ENCODE measurements at places on chromosomes 2 and 18.

- no peak for DNase-seq
Measured at GRCh38 chr2:194104687-194105086, 1552.3 kb upstream of the SLC39A10 start.

GRCh38 chr2:98521266-98521665 is 76.6 kb downstream of the INPP4A start:
- DNase-seq = no peak

- DNase-seq = no peak
Measured at GRCh38 chr2:241551998-241552737, 6.4 kb upstream of the BOK start.

GRCh38 chr2:230600285-230600684 is 112.4 kb upstream of the CAB39 start:
- peak; percentile 29 for DNase-seq

DNA sequence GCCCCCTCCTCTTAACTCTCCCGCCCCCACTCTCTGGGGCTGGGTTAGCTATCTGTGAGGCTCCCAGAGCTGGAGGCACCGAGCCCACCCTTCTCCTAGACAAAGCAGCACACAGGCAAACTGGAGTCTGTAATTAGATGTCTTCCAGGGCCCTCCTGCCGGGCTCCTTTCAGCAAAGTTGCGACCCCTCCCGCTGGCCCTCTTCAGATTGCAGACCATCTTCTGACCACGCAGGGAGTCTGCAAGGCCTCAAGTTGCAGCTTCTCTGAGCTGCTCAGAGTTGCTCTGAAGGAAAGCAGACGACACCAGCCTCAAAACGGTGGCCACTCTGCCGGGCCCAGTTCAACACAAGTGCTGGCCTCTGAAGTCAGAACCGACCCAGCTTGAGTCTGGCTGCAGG is 228.4 kb upstream of the COPS8 start:
- DNase-seq = no peak

- DNase-seq = no peak
Measured at GRCh38 chr2:152542995-152543481, 174.2 kb downstream of the PRPF40A start.

- no peak for DNase-seq
Measured at GRCh38 chr2:234873828-234874173, 78.0 kb upstream of the SH3BP4 start.

GRCh38 chr2:35819033-35819432 is 536.5 kb upstream of the CRIM1 start:
- DNase-seq = no peak

DNA sequence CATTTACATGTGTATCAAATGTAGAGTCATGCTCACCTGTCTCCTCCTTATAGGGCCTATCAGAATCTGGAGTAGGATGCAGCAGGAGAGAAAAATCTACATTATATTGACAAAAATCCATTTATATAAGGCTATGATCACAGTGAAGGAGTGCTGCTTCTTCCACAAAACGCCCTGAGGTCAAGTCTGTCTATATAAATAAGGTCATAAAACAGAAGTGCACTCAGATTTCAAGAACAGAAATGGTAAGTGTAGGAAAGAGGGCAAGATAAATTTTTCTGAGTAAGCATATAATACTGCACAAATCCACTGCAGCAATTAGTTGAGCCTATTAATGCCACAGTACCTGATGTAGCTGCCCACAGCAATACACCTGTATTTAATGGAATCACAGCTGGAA is 51.8 kb downstream of the COL5A2 start:
- DNase-seq = no peak

- no peak for DNase-seq
Measured at GRCh38 chr18:48785091-48785614, 165.6 kb downstream of the SMAD7 start.

DNA sequence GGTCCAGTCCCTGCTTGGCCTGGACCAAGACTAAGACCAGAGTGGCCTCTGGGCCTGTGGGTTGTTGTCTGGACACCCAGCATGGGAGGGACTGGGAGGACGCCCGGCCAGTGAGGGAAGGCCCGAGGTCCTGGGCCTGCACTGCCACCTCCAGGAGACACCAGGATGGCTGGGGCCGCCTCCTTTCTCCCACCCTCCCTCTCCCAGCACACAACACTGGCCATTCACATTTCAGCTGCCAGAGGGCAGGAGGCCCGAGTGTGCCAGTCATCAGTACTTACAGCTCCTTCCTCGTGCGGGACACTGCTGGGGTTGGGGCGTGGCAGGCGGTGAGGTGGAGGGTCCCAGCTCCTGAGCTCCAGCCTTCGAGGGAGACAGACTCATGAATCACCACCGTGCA is 133.5 kb downstream of the ASB1 start:
- no peak for DNase-seq

DNA sequence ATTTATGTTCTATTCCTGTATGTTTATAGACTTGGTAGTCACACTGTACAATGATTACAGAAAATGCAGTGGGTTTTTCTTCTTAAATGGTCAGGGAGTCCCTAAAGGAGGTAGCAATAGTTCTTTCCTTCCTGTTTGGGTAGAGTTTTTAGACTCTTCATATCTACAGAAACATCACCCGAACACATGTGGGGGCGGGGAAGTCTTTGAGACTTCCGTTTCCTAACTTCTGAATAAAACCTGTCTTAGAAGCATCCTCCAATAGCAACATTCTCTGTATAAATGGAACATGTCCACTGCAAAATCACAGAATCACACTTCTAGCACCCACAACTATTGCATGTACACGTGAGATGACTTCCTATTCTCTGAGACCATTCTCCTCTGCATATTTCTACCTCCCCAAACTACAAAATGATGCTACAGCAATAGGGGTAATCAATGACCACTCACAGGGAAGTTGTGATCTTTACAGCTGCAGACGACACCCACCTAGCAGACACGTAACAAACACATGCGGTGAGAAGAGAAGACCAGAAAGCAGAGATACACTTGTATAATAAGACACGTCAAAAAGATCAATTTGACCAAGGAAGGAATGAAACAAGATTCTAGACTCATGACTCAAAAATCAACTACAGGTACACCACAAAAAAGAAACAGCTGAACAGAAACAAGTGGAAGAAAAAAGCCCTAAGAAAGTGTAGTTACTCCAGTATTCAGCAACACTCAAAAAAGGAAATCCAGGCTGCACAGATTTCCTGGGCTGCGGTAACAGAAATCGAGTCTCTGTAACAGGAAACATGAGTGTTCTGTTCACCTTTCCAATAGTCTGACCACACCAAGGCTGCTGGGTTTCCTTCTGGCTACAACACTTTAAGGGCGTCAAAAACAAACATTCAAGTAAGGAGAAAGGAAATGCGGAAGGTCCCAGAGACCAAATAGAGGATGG is 120.4 kb downstream of the ZNF516 start:
- no peak for DNase-seq

DNA sequence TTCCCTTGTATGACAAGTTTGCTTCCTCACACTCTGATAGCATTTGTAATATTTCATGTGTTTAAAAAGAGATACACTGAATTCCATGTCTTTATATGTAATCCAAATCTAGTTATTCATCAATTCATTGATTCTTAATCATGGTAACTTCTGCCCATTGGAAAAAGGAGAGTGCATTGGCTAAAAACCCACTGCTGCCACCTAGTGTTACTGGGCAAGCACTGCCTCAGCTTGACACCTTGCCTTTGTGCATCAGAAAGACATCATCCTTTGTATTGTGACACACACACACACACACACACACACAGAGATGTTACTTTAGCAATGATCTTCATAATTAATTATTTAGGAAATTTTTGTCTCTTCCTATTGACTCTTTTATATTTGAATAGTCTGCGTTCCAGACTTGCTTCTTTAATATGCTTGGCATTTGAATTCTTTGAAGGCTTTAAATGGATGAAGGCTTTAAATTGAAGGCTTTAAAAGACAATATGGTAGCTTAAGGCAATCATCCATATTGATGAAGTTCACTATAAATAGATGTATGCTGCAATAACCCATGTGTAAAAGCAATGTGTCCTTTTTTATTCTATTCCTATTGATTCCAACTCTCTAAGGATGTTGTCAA is 414.2 kb upstream of the CHST9 start:
- no peak for DNase-seq

- no peak for DNase-seq
Measured at GRCh38 chr18:75065251-75066000, 143.5 kb downstream of the PTGR3 start.

DNA sequence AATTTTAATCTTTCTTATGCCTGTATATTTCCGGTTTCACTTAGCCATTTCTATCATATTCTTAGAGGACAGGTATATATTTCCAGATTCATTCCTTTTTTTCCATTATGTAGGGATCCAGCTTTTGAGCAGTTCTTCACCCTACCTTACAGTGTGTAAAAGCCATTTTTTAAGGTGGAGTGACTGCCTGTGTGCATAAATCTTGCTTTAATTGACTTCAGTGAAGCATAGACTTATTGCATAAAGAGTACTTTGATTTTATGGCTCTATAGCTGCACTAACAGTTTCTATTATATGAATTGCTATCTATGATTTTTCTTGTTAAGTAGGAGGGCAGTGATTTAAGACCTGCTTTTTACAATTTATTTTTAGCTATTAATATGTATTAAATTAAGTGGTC is 132.6 kb downstream of the NYAP2 start:
- no peak for DNase-seq

- DNase-seq = no peak
Measured at GRCh38 chr18:74980669-74981068, 228.3 kb downstream of the PTGR3 start.

DNA sequence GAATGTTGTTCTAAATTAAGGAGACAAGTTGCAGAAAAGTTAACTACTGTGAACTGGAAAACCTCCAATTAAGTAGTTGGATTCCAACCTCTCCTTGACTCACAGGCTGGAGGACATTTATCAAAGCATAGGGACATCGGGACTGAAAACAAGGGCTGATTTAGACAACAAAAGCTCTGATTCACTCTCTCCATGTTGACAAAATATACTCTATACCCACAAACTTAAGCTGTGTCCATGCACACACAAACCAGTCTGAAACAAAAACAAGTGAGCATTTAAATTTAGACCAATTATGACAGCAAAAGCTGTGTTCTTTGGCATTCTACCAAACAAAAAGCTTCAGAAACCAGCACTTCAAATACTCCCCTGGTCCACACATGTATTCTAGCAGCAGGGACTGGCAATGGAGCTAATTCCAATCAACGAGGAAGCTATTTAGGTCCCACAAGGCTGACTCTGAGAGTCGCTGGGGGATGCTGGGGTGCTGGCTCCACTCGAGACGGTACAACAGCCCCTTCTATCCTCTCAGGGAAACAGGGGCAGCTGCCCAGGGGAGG is 71.4 kb downstream of the NXPH2 start:
- no peak for DNase-seq

DNA sequence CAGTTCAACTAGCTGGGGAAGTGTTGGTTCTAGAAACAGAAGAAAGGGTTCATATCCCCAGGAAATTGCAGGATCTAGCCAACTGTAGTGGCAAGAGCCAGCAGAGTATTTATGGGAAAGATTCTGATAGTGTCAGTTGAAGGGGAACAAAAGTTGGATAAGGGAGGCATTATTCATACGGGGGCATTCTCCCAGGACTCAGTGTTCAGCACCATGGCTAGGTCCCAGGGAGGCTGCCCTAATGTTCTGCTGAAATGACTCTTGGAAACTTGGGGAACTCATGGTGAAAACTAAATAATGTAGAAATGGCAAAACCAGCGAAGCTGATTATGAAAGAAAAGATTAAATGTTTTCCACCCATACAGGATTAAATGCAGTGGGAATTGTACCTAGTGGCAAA is 543.7 kb downstream of the TRIB2 start:
- no peak for DNase-seq

GRCh38 chr18:32219431-32220018 is 29.7 kb downstream of the MEP1B start:
- DNase-seq = no peak

DNA sequence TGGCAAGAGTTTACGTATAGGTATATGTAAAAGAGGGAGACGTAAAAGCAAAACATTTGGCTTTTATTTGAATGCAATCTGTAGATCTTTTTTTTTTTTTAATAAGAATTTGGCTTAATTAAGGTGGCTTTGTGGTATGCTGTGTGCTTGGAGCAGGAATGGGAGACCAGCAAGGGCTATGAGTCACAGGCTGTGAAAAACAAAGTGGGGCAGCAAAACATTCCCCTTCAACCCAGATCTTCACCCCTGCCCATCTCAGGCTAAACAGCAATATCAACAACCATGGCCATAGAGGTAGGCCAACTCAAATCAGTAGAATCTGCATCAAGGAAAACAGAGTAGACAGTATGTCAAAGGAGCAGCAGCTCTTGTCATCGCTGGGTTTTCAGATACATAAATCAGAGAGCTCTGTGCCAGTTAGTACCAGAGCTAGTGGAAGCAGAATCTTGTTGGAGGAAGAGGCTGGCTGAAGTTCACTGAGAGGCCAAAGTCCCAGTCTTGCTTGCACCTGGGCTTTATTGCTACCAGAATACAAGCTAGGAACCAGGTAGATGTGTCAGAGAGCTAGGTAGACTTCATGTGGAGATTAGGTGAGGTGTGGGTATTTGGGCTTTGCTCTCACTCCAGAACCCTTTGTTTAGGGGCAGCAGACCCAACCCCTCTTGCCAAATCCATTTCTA is 191.5 kb upstream of the FANCL start:
- no peak for DNase-seq

- DNase-seq = no peak
Measured at GRCh38 chr18:21599585-21600525, 649 bp downstream of the ESCO1 start.

DNA sequence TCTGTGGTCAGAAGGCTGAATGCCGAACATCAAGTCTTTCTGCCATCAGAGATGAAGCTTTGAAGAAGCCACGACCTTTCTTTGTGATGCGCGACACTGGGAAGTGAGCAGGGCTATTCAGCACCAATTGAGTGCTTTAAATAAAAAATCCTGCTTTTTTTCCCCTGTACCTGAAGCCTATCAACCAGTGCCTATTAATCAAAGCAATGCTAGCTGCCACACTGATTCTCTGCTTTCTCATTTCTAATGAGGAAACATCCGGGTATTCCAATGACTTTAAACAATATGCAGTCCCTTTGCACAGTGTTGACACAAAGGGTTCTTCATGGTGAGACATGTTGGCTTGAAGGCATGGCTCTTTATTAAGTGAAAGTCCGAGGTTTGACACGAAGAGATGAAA is 88.0 kb downstream of the GALR1 start:
- DNase-seq = no peak

GRCh38 chr2:117855886-117856285 is 41.4 kb downstream of the DDX18 start:
- no peak for DNase-seq

DNA sequence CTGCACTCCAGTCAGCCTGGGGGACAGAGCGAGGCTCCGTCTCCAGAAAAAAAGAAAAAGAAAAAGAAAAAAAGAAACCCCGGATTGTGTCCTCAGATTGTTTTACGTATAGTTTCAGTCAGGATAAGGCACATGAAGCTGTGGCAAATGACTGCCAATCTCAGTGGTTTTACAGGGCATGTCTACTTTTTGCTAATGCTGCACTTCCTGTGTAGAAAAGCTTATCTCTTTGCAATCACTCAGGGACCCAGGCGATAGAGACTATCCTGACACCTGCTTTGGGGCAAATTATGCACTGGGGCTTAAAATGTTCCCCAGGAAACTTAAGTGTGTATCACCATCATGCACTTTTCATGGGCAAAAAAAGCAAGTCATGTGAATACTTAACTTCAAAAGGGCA is 103.7 kb upstream of the MEIS1 start:
- no peak for DNase-seq
